Left ventricle myocardium superior (tissue), 1 donor: ENCODE measurements at places on chromosomes 4 and X.
A peak's percentile ranks its signal among the peaks of the same experiment; 100 is the strongest.

DNA sequence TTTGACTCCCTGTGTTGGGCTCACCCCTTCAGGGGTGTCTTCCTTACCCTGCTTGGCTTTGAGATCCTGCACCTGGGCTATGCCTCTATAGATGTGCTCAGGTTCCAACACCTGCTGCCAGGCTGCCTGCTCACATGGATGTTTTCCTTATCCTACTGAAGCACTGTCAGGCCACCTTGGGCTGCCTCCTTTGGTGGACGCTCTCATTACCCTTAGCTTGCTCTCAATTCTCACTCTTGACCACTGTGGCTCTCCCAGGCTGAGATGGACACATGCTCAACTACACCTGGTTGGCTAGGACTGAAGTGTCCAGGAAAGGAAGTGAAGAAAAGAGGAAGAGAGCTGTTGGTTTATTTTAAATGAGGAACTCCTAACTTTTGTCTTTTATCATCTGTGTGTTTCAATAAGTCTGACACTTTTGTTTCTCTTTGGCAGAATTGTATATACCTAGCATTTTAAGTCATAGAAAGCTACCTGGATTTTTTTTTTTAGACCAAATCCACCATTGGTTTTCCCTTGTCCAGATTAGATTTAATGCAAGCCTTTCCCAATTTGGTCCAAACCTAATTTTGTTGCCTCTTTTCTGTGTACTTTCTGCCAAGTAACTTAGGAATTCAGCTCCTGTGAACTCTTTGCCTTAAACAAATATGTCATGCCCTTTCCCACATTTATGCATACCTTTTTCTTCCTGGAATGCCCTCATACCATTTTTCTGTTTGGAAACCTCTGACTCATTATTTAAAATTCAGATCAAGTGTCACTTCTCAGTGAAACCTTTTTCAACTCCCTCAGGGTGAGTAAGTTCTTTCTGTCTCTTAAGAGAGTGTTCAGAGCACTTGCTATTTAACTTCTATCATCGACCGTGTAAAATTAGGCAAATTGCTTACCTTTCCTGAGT is 175.8 kb downstream of the GC start:
- no peak for DNase-seq

- no peak for DNase-seq
Measured at GRCh38 chrX:136209751-136210150, 41.4 kb downstream of the MAP7D3 start.

- no peak for DNase-seq
Measured at GRCh38 chr4:39613093-39613656, 25.5 kb downstream of the SMIM14 start.

- no peak for DNase-seq
Measured at GRCh38 chrX:136572030-136572429, 40.0 kb downstream of the VGLL1 start.

DNA sequence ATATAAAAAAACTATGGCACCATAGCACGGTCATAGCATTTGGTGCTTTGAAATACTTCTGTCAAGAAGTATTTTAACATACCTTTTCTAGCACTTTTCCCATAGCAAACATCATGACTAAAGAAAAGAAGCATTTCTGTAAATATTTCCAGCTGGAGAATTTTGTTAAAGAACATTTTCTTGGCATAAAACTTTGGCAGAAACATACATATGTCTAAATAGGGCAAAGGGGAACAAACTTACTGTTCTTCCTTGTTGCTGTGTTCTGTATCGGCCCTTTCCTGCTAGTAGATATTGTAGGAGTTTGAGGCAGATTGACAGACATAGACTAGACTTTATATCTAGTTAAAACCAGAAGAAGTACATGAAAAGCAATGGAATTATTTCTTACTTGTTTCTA is 2368.5 kb downstream of the PCDH7 start:
- DNase-seq: no peak

GRCh38 chrX:12526306-12526705 is 264.9 kb upstream of the PRPS2 start:
- no peak for DNase-seq

DNA sequence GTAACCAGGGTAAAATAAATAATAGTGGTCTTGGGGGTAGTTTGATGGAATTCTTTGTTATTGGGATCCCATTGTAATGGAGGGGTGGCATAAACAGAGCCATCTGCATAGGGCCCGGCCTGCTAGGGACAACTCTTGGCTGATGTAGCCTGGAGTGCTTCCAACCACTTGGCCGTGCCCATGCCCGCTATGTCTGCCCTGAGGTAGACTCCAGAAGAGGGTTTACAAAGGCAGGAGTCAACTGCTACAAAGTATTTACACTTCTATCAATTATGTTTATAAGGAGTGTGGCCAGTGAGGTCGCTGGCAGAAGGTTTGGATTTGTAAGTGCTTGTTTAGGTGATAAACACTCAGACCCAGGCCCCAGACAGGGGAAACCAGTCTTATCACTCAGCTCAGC is 8.1 kb downstream of the RASL11B start:
- DNase-seq: peak; percentile 74

DNA sequence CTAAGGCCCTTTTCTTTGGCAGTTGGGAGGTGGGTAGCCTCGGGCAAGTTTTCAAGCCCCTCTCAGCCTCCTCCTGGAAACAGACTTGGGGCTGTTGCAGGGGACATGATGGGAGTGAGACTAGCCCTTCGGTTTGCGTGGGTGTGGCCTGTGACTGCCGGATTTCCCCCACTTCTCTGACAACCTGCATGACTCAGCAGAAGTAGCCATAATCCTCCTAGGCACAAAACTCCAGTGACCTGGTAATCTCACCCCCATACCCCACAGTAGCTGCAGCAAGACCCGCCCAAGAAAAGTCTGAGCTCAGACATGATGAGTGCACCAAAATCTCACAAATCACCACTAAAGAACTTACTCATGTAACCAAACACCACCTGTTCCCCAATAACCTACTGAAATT is 433.7 kb upstream of the AMOT start:
- no peak for DNase-seq

DNA sequence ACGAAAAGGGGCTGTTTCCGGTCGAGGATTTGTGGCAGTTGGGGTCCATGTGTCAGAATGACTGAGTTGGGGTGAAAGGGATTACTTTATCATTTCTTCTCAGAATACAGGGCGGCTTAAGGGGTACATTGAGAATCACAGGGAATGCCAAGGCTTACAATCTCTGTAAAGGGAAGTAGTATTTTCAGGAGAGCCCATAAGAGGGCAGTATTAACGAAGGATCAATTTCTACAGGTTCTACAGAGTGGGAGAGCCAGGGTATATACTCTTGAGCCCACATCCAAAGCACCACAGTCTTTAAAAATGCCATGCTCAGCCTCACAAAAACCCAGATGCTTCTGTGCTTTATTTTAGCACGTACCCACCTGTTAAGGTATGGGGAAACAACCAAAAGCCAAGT is 67.7 kb upstream of the ZXDA start:
- no peak for DNase-seq

DNA sequence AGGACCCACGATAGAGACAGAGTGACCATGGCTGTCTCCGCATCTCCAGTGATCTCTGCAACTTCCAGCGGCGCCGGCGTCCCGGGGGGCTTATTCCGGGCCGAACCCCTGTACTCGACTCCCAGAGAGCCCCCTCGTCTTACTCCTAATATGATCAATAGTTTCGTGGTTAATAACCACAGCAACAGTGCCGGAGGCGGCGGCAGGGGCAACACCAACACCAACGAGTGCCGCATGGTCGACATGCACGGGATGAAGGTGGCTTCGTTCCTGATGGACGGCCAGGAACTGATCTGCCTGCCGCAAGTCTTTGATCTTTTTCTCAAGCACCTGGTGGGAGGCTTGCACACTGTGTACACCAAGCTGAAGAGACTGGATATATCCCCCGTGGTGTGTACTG is 343 bp downstream of the DACH2 start:
- DNase-seq: no peak

DNA sequence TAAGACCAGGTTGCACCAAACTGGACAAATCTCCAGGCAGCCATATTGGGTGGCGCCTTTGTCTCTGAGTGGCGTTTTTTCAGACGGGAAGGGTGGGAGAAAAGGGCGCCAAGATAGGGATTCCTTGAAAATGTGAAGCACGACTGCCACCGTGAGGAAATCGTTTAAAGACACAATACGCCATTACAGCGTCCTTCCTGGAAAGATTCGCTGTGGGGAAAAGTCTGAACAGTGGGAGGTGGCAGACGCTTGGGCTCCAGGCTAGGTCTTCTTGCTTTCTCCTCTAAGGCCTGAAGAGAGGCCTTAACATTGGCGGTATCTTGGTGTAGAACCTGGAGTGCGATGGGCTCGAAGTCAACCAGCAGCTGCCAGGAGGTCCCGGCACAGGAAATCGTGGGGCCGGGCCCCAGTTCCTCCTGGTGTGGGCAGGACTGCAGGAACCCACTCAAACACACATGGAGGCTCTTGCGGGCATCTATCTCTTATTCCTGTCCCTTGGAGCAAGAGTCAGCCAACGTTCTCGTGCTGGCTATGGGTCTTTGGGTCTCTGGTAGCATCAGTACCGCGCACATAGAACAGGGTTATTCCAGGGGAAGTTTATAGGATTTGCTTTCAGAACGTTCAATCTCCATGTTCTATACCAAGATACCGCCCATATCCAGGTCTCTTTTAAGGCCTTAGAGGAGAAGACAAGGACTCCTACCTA is 208.8 kb downstream of the OR13H1 start:
- DNase-seq: no peak

GRCh38 chrX:56268888-56269287 is 36.7 kb downstream of the KLF8 start:
- no peak for DNase-seq

DNA sequence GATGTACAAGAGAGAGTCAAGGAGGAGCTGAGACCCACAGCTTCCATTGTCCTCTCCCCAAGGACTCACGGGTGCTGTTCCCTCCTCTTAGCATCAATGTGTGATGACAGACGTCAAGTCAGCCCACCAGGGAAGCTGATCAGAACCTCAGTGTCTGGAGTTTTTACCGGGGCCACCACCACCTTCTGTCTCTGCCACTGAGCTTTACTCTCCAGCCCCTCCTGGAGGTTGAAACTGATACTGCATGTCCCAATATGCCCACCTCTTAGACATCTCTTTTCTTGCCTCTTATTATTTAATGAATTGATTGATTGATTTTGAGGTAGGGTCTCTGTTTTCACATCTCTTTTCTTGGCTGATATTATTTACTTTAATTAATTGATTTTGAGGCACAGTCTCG is 10.3 kb upstream of the AKAP17A start:
- DNase-seq: no peak
